ENCODE measurements at places on chromosomes 2 and 18.

GRCh38 chr2:227456102-227456501 is 15.9 kb upstream of the AGFG1 start:
- no peak for DNase-seq

GRCh38 chr18:13594551-13594950 is 131.8 kb downstream of the FAM210A start:
- DNase-seq, result no peak

DNA sequence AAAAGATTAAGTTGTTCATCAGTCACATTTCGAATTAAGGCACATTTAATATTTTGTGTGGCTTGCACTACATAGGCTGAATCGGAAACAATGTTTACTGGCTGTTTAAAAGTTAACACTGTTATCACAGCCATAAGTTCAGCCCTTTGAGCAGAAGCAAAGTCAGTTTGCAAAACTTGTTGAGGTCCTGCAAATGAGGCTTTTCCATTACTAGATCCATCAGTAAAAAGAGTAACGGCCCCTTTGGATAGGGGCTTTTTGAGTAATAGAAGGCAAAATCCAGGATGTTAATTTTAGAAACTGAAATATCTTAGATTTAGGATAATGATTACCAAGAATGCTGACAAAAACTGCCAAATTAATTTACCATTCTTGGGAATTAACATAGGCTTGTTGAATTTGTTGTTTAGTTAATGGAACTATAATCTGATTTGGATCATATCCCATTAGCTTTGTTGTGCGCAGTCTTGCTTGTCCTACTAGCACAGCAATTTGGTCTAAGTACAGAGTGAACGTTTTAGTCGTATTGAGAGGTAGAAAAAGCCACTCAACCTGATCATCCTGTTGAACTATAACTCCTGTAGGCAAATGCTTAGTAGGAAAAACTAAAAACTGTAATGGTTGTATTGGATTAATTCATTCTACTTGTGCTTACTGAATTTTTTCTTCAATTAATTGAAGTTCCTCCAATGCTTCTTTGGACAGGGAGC is 13.9 kb upstream of the SUCLG1 start:
- DNase-seq, result no peak

GRCh38 chr18:7805096-7805495 is 238.0 kb downstream of the PTPRM start:
- no peak for DNase-seq

DNA sequence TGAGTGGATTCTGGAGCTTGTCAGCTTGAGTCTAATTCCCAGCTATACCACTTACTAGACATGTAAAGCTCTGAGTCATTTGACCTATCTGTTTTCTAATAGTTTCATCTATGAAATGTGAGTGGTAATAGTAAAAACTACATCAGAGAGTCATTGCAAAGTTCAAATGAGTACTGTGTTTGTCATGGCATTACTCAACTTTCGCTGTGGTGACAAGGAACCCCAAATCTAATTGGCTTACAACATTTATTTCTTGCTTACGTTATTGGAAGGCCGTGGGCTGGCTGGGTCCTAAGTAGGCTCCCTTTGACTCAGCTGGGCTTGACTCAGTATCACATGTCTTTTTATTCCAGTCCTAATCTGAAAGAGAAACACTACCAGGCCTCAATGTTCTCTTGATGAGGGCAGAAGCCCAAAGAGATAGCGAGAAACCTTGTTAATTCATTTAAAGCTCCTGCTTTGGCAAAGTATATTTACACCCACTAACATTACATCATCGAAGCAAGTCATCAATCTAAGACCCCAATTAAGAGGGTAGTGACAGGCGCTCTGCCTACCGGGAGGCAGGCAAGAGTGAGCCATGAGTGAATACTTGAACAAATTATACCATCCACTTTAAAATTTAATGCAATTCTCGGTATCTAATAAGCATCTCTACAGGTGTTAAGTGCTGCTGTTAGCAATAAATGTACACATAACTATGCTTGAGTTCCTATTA is 431.8 kb upstream of the SPHKAP start:
- DNase-seq, result no peak
